NCI-H2029 treated with DMSO at 0.1 percent for 48 hours (cell line): ENCODE measurements at places on chromosomes 1 and 21.
A peak's percentile ranks its signal among the peaks of the same experiment; 100 is the strongest.

DNA sequence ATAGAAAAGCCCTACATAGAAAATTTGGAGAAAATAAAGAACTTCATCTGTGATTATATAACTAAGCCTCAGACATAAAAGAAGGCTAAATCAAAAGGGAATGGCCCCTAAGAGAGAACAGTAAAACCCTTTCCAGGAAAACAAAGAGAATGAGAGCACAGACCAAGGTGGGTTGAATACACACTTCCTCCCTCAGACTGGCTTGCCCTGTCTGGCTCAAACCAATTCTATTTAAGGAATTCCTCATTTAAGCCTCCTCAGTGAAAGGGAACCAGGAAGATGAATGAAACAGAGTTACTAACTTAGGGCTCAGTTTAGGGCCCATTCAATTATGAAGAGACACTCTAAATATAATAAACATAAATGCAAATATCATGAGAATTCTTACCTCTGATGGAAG is 10.6 kb upstream of the SYT14 start:
- DNase-seq: no peak

DNA sequence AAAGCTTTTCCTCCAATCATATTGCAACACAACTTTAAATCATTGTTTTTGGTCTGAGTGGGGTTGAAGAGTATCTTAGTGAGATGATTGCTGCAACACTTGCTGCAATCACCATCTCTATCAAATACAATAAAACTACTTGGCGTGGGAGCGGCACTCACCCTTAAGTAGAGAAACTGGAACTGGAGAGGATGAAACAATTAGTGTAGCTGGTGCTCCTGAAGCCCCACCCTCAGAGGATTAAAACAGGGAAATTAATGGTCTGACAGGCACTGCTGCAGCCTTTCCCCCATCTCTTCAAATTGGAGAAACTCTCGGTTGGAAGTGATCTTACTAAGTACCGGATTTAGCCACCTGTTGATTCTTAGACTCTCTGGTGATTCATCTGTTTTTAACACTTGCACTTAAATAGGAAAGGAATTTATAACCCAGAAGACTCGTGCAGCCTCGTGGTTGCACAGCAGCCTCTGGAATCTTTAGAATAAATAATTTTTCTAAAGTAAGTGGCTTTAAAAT is 80.5 kb upstream of the KIF26B start:
- no peak for DNase-seq

DNA sequence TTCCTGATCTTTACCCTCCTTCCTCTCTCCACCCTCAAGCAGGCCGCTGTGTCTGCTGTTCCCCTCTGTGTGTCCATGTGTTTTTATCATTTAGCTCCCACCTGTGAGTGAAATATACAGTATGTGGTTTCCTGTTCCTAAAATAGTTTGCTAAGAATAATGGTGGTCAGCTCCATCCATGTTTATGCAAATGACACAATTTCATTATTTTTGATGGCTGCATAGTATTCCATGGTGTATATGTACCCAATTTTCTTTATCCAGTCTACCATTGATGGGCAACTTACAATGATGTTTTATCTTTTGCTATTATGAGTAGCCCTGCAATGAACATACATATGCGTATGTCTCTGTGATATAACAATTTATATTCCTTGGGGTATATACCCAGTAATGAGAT is 133.4 kb upstream of the RGS18 start:
- no peak for DNase-seq

GRCh38 chr21:36701756-36702621 is 3.1 kb downstream of the SIM2 start:
- DNase-seq: no peak

DNA sequence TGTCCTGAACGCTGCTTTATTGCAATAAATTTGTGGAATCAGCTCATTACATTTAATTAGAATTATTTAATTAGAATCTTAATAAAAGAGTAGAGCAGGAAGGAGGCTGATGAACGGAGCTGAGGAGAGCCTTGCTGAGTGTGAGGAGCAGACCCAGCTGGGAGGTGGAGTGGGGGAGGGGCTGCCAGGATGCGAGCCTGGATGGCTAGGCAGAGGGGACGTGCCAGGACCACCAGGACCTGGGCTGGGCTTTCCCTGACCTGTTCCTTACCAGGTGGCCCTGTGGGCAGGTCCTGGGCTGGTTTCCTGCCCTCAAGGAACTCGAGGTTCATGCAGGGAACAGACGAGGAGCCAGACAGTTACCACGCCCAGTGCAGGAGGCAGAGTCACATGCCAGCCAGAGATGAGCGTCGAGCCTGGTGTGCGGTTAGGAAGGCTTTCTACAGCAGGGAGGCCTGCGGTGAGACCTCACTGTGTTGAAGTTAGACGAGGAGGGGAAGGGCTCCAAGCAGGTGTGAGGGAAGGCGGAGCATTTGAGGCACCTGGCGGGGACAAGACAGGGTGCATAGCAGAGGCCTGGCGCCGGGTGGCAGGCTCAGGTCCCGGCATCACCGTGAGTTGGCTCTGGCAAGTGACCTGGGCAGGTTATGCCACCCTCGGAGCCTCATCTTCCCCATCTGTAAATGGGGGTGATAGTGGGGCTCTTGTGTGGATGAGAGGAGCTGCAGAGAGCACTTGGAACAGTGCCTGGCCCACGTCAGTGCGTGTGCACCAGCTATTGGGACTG is 33.9 kb downstream of the LDLRAP1 start:
- DNase-seq: no peak

- DNase-seq: no peak
These were observed 9.8 kb downstream of the GREM2 start for GRCh38 chr1:240602189-240602588.

DNA sequence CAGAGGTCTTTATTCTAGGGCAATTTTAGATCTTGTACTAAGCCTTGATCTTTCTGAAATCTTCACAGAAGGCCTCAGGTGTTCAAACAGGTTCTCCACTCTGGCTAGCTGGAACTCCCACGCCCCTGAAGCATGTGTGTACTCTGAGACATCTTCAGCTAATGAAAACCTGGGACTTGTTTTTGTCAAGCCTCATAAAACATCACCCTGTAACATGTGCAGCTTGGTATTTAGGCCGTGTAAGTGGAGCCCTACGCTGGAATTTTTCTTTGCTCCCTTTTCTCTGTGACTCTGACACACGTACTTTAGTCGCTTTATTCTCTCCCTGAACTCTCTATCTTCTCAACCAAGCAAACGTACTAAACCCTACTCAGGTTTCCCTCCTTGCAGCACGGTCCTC is 701.9 kb upstream of the ZP4 start:
- no peak for DNase-seq

- DNase-seq: no peak
These were observed 24.0 kb upstream of the CAMTA1 start for GRCh38 chr1:6761196-6761737.

GRCh38 chr1:2788506-2789163 is 12.9 kb downstream of the TTC34 start:
- no peak for DNase-seq

DNA sequence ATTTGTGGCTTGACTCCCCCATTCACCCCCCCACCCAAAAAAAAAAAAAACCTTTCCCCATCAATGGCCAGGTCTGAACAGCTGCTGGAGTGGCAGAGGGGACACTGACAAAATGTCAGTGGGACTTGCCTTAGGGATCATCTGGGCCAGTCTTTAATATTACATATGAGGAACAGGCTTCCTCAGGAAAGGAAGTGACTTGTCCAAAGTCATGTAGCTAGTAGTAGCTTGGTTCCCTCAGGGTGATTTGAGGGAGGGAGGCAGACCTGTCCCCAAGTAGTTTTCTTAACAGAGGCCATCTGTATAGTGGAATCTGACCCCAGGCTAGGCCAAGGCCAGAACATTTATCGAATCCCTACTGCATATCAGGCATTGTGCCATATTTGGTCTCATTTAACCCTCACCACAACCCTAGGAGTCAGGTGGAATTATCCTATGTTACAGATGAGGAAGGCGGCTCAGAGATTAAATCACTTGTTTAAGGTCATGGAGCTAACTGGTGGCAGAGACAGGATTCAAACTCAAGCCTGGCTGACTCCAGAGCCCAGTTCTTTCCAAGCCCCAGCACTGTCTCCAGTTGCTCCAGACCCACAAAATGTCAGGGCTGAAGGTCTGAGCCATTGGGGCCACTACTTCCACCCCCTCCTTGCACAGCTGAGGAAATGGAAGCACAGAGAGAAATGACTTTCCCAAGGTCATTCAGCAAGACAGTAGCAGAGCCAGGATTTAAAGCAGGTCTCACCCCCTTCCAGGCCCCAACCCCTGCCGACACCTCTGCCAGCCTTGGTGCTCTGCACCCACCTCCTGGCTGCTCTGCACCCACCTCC is 10.4 kb downstream of the ZBTB7B start:
- no peak for DNase-seq

DNA sequence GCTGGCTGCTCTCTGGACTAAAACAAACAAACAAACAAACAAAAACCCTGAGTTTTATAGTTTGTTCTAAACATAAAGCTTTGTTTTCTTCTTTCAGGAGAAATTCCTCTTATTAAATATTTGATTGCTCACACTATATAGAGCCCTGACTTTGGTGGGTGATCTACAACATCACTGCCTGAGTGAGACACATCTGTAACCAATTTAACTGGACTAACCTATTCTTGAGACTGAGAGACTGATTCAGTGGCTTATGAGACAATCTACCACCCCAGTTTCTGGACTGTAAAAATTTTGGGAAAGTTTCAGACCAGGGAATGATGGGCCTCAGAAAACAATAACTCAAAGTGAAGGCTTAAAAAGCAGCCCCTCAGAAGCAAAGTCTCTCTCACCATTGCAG is 537.0 kb downstream of the NEGR1 start:
- no peak for DNase-seq

DNA sequence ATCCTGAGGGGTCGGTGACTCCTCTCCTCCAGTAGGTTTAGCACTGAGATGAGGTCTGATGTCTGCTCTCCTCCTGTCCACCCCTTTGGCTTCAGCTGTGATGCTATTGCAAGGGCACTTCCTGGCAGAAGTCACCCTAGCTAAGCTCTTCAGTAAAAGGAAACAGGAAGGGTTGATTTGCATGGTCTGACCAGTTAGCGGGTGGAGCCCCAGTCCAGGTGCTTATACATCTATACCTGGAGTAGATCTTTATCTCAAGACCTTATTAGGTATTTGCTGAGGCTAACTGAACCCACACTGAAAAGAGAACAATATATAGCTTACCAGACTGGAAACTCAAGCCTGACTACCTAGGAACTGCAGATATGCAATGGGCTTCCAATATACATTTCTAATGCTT is 28.9 kb upstream of the NFASC start:
- peak; percentile 30 for DNase-seq

DNA sequence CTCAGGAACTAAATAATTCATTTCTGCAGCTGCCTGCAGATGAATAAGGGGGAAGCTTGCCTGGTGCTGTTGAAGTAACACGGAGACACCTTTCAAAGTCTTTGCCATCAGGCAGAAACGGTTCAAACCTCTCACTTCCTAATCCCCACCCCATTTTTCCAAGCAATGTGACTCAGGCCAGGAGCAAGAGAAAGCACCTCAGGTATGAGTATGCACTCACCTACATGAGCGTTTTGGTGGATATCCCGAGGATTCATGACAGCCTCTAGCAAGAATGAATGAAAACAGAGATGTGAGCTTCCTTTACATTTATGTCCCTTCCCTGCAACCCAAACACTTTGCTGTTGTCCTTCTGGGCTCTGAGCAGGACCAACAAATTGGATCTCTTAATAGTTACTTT is 63.4 kb upstream of the LAX1 start:
- no peak for DNase-seq

GRCh38 chr1:156639601-156640101 is 2.3 kb upstream of the BCAN start:
- no peak for DNase-seq

- no peak for DNase-seq
These were observed 807.1 kb upstream of the PRMT6 start for GRCh38 chr1:106249365-106249764.

DNA sequence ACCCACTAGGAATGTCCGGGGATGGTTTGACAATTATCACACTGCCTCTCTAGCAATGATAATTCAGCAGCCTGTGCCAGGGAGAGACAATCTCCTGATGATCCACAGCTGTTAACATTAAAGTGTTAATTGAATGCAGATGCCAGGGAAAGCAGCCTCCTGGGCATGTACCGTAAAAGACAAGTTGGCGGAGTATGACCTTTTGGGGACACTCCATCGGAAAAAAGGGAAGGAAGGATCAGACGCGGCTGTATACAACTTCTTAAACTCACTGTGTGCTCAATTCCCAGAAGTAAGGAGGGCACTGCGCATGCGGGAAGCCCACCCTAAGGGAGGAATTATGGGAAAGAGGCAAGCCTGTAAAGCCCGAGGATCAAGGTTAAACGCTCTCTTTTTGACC is 62.6 kb downstream of the MAP3K7CL start:
- no peak for DNase-seq
